ENCODE measurements at places on chromosomes 16 and 17.

- no peak for DNase-seq
Observed at GRCh38 chr17:63534816-63535455, 11.8 kb downstream of the KCNH6 start.

DNA sequence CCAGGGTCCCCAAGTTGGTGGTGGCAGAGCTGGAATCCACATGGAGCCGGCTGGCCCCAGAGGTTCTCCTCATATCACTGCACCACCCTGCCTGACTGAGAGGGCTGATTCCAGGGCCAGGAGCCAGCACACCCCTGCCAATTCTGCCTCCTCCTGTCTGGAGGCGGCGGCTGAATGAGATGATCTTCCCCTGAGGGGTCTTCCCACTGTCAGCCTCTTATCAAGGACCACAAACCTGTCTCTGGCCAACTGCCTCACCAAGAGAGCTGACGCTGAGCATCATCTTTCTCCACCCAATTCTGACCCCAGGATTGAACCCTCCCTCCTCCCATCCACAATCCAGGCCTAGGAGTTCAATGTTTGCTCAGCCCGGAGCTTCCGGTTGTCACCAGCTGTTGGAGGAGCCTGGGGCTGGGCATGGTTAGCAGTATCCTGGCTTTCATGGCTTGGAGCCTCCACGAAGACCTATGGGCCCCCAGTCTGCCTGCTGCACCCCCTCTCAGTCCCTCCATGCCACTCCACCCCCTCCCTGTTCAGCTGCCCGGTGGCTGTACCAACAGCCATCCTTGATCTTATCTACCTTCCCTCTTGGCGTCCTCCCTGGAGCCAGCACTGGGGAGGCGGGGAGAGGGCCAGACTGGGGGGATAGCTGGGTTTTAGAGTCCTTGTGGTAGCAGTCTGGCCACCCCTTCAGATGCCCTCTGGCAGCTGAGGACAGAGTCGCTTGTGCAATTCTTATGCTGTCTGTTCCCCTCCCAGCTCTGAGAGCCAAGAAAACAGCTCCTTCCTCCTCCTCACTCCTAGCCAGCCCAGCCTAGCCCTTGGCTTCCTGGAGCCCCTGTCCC, 25.6 kb downstream of the ABCC3 start:
- DNase-seq = peak; percentile 73

GRCh38 chr17:74380959-74381808, 13.9 kb downstream of the GPR142 start:
- DNase-seq = no peak

DNA sequence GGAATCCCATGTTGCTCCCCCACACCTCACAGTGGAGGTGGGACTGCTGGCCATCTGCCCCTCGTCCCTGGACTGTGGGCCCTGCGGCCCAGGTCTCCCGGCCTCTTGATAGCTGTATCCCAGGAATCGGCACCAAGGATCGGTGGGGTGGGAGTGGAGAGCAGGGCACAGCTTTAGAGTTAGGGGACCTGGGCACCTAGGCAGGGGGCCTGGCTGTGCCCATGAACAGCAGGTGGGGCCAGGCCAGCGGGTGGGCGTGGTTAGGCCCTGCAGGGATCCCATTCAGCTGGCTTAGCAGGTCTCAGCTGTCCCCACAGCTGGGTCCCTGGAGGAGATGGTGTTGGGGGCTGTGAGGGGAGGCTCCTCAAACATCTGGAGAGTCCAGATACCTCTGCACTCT, 49.2 kb downstream of the SREBF1 start:
- no peak for DNase-seq

GRCh38 chr16:89039756-89040155, 53.9 kb upstream of the ACSF3 start:
- no peak for DNase-seq

DNA sequence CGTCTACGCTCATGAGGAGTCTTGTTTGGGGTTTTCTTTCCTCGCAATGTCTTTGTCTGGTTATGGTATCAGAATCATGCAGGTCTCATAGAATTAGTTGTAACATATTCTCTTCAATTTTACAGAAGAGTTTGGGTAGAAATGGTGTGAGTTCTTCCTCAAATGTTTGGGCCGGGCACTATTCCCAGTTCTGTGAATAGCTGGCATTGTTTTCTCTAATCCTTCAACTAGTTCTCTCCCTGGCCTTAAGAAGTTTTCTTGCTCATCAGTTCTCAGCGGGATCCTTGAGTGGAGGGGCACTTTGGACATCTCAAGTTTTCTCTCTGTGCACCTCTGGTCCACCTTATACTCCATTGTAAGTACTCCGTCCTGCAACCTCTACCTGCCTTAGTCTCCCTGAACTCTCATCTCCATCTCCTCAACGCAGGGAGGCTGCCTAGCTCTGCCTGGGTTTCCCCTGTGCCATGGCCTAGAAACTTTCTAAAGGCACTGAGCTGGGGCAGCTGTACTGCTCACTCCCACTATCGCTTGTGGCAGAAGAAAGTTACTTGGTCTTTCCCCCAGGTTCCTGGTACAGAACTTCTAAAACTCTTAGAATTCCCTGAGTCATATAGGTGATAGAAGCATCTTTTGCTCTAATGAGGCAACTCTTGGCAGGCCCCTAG, 16.9 kb downstream of the NSMCE1 start:
- DNase-seq = no peak

- DNase-seq = peak; percentile 5
Observed at GRCh38 chr16:63876103-63876502, 1245.8 kb downstream of the CDH11 start.

GRCh38 chr17:43734376-43734775, 24.2 kb downstream of the SOST start:
- DNase-seq = peak; percentile 84

DNA sequence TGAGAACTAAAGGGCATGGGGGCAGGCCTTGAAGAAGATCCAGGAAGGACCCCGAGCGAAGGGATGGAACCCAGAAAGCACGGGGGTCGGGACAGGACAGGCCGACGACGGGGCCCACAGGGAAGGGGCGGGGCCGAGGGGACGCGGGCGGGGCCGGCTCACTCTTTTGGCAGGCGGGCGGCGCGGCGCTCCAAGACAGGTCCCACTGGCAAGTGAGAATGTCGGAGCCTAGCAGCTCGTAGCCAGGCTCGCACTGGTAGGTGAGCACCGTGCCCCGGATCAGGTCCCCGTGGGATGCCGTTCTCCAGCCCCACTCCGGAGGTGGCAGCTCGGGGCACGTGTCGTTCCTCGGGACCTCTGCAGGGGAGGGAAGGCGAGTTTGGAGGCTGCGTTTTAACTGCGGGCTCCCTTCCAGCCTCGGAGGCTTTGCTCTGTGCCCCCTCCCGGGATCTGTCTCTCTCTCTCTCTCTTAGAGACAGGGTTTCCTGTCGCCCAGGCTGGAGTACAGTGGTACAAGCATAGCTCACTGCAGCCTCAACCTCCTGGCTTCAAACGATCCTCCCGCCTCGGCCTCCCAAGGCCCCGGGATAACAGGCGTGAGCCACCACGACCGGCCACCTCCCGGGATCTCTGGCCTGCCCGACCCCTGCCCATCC, 13.7 kb upstream of the CDIPT start:
- DNase-seq = peak; percentile 42

- DNase-seq = no peak
Observed at GRCh38 chr16:25413133-25413532, 155.5 kb upstream of the ZKSCAN2 start.

DNA sequence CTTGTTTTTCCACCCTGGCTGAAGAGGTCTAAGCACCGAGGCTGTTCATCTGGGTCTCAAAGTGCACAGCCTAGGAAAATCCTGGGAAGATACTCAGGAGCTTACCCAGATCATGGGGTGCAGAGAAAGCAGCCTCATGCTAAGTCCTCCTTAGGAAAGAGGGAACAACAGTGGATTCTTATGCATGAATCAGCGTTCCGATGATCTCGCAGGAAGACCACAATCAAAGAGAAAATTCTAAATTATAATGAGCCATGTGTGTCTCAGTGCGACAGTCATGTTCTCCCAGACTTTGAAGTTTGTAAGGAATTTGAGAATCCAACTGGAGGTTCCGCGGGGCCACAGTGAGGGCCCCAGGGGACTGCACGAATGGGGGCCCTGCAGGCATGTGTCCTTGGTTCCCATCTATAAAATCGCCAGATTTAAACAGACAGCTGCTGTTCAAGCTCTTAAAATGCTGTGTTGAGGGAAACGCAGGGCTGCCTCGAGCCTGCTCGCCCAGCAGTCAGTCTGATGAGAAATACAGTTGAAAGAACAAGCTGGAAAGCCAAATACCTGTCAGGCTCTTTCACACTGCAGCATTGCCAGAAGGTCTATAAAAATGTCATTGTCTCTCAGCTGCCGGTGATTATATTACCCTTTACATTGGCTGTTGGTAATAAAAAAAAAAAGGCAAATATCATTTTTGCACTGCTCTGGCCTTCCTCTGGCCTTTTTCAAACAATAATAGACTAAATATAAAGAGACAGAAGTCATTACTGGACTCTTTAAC, 152.1 kb downstream of the PMP22 start:
- DNase-seq = peak; percentile 42

GRCh38 chr16:2009791-2010510, at the start of gene ZNF598:
TSS of gene ZNF598 (minus strand) at chr16:2009821.
- peak; percentile 96 for DNase-seq

DNA sequence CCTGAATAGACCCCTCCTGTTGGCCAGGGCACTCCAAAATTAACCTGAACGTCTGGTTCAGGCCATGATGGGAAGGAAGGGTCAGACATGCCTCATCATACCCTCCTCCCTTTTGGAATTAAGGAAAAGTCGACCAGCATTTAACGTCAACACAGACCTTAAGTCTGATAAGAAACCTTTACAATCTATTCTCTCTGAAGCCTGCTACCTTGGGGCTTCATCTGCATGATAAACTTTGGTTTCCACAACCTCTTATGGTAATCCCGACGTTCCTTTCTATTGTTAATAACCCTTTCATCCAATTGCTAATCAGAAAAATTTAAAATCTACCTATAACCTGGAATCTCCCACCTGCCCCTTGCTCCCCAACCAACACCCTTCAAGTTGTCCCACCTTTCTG, 358.5 kb downstream of the CDH8 start:
- DNase-seq = no peak

DNA sequence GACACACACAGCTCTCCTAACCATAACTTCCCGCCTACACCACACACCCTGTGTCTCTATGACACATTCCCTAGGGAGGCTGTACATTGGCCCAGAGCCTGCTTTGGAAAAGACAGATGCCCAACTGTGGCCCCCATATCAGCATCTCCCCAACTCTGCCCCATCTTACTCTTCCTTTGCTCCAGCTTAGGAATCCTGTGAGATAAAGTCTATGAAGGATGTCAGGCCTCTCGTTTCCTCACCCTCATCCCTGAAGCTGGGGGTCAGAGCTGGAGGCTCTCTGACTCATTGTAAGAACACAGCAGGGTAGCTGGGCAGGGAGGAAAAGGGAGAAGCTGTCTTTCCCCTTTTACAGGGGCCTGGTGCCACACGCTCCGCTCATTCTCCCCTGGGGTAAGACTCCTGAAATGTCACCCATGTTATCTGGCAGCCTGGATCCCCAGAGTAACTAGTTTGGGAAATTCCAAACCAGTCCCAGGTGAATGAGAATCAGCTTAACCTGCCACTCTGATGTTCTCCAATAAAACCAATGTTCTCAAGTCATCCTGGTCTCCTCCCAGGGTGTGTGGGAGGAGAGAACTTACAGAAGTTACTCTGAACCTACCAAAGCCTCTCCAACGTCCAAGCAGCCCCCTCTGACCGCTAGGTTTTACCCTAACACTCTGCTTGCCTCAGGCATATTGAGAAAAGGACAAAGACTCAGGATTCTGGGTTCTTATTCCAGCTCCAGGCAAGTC, 2.8 kb downstream of the RAPGEFL1 start:
- DNase-seq = peak; percentile 57

DNA sequence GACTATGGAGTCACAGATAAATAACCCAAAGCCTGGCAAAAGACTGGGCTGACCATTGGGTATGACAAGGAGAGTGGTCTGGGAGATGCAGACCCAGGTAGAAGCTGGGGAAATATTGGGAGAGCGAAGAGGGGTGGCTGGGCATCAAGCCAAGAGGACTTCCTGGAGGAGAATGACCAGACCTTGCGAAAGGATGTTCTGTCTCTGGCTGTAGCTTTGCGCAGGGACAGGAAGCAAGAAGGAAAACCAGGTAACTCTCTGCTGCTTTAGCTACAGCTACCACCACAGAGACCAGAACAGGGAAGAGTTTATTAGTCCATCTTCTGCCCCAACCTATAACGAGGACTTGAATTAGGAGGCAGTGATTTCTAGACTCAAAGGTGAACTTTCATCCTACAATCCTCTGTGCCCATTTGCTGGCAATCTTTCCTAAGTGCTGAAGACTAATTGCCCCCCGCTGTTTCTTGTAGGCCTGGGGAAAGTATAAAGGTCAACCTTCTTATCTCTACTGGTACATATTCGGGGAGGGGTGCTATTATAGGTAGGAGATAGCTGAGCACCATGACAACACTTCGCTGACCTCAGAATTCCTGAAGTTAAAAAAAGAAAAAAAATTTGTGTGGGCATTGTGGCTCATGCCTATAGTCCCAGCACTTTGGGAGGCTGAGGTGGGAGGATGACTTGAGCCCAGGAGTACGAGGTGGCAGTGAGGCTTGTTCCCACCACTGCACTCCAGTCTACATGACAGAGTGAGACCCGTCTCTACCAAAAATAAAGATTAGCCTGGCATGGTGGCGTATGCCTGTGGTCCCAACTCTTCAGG, 19.1 kb upstream of the KIFC3 start:
- DNase-seq = no peak

DNA sequence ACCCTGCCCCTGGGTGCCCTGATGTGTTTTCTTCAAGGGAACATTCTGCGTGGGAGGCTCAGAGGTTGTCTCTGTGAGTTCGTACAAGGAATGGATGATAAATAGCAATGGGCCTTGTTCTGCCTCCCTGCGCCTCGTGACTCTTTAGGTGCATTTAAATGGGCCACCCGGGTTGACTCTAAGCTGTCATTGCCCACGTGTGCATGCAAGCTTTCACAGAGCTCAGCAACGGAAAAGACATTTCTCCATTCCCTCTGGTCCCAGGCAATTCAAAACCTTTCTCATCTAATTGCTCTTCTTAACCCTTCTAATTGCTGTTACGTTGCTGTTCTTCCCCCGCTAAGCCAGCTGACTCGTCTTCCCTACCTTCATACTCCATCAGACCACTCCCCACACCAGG, 71.5 kb upstream of the SDK2 start:
- no peak for DNase-seq

DNA sequence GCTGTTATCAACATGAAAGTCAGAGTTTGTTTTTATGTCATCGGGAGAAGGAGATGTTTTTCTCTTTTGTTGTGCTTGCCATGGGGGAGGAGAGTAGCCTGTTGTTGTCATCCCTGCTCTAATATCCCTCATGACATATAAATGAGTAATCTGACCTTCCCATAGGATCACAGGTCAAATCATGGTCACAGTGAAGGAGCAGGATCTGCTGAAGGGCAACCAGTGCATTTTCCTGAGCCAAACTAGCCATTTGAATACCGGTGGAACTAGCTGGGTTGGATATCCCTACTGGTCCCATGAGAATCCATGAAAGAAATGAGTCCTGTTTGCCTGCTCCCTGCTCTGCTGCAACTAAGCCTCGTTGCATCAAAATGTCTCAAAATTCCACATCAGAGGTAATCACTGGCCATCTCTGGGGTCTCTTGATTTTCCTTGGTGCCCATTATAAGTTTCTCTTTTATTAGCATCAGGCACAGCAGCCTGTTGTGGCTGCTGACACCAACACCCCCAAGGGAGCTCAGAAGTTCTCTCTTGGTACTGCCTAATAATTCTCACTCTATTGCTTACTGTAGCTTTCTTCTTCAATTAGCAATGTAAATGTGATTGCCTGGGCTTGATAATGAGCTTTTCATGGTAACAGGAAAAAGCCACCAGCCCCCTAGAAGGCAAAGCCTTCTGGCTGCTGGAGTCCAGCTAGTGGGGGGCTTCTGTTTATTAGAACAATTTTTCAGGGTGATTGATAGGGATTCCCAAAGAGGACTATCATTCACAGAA, 211.4 kb upstream of the ERCC4 start:
- no peak for DNase-seq
